Calu3 (cell line): ENCODE measurements at places on chromosomes 7 and 10. TPM values are rescaled to one million over a fixed set of nuclear protein-coding genes. Genes with fewer than 3 reads are reported as not detected.

- H3K27me3 ChIP-seq = no peaks in the 10 kb centered on the region
- H3K4me3 ChIP-seq = no peak overlapping the region
- DNase-seq = no peak
- H3K36me3 ChIP-seq = no peaks in the 10 kb centered on the region
- H3K27ac ChIP-seq = no peak overlapping the region
- peaks cover 33% of the 10 kb centered on the region for H3K4me1 ChIP-seq
Observed at GRCh38 chr10:92809840-92810239, 38.5 kb upstream of the EXOC6 start.

DNA sequence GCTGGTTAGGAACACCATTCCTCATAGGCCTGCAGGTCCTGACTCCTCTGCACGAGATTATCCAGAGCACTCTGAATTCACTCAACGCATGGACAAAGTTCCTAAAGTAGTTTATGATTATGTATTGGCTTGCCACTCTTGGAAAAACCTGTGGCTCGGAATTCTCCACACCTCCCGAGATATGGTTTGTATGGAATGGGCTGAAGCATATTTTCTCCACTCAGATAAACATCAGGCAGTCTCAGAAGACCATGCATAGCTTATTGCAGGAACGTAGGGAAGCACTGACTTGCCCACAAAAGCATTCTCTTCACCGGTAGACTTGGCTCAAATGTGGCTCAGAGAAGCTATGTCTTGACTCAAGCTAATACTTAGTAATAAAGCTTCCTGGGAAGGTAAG, 338.6 kb upstream of the NFE2L3 start:
- no peak overlapping the region for H3K4me3 ChIP-seq
- H3K36me3 ChIP-seq = no peaks in the 10 kb centered on the region
- no peak for DNase-seq
- no peaks in the 10 kb centered on the region for H3K4me1 ChIP-seq
- H3K27ac ChIP-seq = no peak overlapping the region

GRCh38 chr7:42084263-42084662, 152.7 kb downstream of the GLI3 start:
- H3K4me3 ChIP-seq = no peak overlapping the region
- no peak overlapping the region for H3K27ac ChIP-seq
- DNase-seq = no peak
- H3K36me3 ChIP-seq = no peaks in the 10 kb centered on the region

DNA sequence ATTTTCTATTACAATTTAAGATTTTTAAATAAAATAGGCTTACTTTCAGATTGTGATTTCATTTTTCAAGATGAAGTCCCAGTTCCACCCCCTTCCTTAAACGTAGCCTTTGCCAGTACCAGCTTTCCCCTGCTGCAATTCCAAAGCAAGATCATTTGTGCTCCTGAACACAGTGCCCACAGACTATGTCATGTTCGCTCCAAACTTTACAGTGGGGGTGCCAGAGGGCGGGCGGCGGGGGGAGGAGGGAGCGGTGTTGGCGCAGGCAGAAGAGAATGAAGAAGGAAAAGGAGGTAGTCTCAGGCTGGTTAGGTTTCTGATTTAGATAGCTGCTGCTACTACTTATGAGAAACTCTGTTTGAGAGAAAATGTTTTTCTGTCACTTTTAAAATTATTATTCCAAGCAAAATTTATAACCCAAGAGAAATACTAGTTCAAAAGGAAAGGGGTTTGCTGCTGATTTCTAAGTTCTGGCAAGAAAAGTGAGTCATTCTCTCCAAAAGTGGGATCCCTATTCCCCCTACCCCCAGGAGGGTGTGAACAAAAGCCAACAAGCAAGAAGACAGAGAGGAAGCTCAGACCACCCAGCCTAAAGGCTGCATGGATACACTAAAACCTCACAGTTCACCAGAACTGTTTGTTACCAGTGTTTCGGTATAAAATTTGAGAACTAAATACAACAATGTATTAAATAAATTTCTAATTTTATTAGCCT, 109.6 kb downstream of the SRPK2 start:
- peaks cover 51% of the 10 kb centered on the region for H3K4me1 ChIP-seq
- H3K36me3 ChIP-seq = peaks cover 16% of the 10 kb centered on the region
- DNase-seq = peak; percentile 21
- H3K27me3 ChIP-seq = no peaks in the 10 kb centered on the region
- H3K4me3 ChIP-seq = peak overlapping the region; percentile 58

DNA sequence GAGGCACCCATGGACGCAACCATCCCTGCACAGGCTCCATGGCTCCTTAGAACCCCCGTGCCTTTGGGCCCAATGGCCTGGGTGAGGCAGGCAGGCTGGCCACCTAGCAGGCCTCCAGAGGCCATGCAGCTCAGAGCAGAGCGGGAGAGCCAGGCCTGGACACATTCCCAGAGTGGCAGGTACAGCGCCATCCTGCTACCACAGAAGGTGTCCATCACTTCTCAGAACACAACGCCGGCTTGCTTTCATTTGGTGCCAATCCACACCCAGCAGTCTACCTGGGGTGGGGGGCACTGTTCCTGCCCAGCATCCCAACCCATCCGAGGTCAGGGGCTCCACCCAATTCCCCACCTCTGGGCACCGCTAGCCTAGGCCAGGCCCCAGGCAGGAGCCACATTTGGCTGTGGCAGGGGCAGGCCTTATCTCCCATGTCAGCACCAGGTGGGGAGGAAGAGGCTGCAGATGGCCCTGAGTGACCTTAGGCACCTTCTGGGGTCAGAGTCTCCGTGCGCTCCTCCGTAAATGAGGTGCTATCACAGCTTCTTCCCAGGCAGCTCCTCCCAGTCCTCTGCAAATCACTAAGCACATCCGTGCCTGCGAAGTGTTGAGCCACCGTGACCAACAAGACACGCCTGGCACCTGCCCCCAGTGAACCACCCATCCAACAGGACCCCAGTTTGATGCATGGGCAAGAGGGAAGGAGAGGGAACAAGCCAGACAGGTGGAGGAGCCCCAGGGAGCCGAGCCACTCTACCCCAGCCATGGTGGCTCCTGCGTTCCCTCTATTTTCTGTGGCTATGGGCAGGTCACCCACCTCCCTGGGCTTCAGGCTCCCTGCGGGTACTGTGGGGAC, 14.2 kb downstream of the KCNH2 start:
- H3K27me3 ChIP-seq = peaks cover 89% of the 10 kb centered on the region
- H3K4me1 ChIP-seq = no peaks in the 10 kb centered on the region
- DNase-seq = no peak
- H3K4me3 ChIP-seq = no peak overlapping the region
- no peaks in the 10 kb centered on the region for H3K36me3 ChIP-seq

- no peaks in the 10 kb centered on the region for H3K36me3 ChIP-seq
- H3K4me3 ChIP-seq = no peak overlapping the region
- peaks cover 73% of the 10 kb centered on the region for H3K27me3 ChIP-seq
- DNase-seq = no peak
Observed at GRCh38 chr10:117160567-117160966, 22.5 kb upstream of the VAX1 start.

DNA sequence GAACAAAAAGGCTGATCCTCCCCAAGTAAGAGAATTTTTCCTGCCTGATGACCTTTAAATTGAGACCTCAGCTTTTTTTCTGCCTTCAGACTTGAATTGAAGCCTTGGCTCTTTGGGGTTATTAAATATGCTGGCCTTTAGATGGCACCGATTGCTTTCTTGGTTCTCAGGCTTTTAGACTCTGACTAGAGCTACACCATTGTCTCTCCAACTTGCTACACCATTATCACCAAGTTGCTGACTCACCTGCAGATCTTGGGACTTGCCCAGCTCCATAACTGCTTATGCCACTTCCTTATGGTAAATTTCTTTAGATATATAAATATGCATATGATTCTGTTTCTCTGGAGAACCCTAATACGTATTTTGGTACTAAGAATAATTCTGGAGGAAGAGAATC, 3.1 kb upstream of the ABCA13 start:
- DNase-seq = peak; percentile 56
- H3K27me3 ChIP-seq = no peaks in the 10 kb centered on the region
- peak overlapping the region; percentile 69 for H3K27ac ChIP-seq
- H3K4me3 ChIP-seq = no peak overlapping the region
- no peaks in the 10 kb centered on the region for H3K36me3 ChIP-seq

DNA sequence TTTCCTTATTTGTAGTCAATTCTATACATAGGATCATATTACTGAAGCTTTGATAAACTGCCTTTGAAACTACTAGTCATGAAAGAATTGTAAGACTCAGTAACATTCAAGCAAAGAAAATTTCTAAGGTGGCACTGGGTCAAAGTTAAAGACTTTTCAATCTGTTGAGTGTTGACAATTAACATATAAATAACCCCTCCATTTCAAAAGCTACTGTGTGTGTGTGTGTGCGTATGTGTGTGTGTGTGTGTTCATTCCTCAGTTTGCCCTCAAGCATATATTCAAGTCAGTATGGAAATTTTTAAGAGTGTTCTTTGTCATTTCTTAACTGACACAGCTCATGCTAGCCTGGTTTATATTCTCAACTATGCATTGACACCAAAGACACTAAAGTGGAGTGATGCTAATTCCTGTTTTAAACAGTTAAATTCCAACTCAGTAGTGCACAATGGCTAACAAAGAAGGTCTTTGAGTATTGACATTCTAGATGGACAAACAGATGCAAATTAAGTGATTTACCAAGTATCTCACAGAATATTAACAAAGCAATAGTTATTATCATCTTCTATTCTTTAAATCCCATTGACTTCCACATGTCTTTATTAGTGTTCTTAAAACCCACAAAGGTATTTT, 314.8 kb upstream of the GRM3 start:
- no peaks in the 10 kb centered on the region for H3K36me3 ChIP-seq
- no peak overlapping the region for H3K27ac ChIP-seq
- DNase-seq = no peak
- H3K4me3 ChIP-seq = no peak overlapping the region

Gene GCK
- not detected in 2 replicates for total RNA-seq
